Subcutaneous adipose tissue (tissue), 4 donors: ENCODE measurements at places on chromosomes 6 and 20. TPM values are rescaled to one million over a fixed set of nuclear protein-coding genes. Genes with fewer than 3 reads are reported as not detected.

The CPXM1 gene
- total RNA-seq: 15.0 TPM

The GSTA3 gene
- not detected for total RNA-seq

The BMP6 gene
- 16.8 TPM for total RNA-seq

The UBE2C gene
- 3.1 TPM for total RNA-seq

The CRISP2 gene
- not detected for total RNA-seq

The MYB gene
- 0.33 TPM for total RNA-seq

The ADGRB3 gene
- total RNA-seq: 2.6 TPM

The SESN1 gene
- total RNA-seq: 152 TPM

The VSX1 gene
- total RNA-seq: not detected

The SNAP25 gene
- total RNA-seq: 0.38 TPM

The MUC21 gene
- not detected for total RNA-seq
